ENCODE measurements at places on chromosomes 1 and 21.

- peak; percentile 1 for DNase-seq
Measured at GRCh38 chr1:215992620-215993019, 425.5 kb downstream of the KCTD3 start.

DNA sequence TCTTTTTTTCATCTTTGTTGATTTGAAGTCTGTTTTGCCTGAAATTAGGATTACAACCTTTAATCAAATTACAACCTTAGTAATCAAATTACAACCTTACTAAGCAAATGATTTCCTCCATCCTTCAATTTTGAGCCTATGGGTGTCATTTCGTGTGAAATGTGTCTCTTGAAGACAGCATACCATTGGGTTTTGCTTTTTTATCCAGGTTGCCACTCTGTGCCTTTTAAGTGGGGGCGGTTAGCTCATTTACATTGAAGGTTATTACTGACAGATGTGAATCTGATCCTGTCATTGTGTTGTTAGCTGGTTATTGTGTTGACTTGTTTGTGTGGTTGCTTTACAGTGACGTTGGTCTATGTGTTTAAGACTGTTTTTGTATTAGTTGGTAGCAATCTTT lies 74.8 kb upstream of the BCL9 start:
- no peak for DNase-seq

- no peak for DNase-seq
Measured at GRCh38 chr1:84429231-84429630, 30.9 kb downstream of the DNASE2B start.

DNA sequence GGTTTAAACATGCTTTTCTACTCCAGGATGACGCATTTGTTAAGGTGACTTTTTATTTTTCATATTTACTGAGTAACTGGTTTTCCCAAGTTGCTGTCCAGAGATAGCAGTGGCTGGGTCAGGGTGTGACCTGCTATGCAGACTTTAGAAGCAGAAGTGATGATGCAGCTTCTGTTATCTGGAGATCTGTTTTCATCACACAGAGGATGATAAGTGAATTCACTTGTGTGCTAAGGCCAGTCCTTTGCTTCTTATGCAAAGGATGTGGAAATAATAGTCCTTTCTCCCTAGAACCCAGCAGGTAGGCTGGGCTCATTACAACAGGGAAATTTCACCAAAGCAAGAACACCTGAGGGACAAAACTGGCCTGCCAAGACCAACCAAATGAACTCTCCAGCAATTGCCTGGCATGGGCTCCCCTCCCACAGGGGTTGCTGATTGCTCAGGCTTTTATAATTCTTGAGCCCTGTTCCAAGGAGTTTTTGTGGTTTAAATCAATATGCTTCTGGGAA lies 97.8 kb upstream of the LPGAT1 start:
- DNase-seq, result no peak

GRCh38 chr1:65817891-65818290 lies 25.2 kb downstream of the PDE4B start:
- DNase-seq, result no peak

DNA sequence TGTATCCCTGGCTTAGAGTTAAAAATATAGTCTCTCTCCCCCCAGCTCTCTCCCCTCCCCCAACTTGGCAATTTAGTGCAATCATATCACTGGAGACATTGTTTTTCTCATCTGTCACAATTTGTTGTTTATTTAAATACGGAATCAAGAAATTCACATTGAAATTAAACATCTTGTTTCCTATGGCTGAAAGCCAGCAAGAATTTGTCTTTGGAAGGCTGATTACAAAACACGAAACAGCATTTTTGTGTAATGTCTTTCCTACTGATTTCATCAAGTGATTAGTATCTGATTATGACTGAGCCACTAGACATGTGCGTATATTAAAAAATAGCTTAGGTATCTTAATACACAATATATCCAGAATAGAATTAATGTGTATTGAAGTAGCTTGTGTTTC lies 119.7 kb downstream of the LYPLAL1 start:
- DNase-seq, result no peak

Data from suppressor macrophage treated with lipopolysaccharide for 1 hour (primary cell).